8988T (cell line): ENCODE measurements at places on chromosomes 16 and 17.

DNA sequence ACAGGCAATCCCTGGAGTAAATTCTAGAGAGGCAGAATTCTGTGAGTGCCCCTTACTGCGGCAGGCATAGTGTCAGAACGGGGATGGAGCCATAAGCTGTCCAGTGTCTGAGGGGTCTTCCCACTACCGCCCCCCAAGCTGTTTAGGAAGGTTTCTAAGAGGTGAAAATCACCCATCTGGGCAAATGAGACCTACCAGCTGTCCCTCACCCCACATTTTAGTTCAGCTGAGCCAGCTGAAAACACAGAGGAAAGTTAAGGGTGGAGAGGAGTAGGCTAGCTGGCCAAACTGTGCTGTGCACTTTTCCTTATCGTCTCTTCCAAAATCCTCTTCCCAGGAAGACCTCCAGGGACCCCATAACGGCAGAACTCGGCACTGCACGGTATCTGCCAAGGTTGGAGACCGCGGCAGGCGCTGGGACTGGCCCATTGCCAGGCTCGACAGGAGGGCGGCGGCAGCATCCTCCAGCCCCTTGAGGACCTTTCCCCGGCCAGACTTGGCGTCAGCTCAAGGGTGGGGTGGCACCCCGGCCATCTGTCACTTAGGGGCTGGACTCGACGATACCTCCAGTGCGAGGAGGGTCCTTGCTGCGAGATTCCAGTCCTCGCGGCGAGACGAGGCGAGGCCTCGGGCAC, 955 bp downstream of the ACLY start:
- no peak for DNase-seq

DNA sequence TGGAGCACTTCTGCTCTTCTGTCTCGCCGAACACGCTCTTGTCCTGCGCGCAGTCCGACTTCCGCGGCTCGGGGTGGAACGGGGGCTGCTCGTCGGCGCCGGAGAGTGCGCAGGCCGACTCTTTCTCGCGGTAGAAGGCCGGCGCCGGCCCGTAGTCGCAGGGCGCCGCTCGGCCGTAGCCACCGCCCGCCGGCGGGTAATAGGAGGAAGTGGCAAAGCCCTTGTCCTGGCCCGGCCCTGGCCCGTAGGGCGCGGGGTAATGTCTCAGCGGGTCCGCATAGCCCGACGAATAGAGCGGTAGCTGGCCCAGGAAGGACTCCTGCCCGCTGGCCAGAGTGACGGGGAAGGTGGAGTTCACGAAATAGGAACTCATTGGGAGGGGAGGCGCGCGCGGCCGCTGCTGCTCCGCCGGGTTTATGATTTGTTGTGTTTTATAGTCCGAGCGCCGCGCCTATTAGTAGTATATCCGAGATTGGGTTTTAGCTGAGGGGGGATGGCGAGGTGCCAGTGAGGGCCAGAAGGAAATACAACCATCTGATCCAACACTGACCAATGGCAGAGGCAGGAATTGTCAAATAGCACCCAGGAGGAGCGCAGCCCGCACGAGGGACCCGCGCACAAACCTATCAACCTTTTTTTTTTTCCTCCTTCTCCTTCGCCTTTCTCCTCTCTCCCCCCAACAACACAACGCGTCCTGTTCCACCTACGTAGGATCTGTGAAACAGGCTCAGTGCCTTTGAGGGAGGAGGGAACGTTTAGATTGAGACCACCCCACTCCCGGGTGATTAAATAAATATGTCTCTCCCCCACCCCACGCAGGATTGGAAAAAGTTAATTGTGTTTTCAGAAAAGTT, 4.4 kb upstream of the HOXB5 start:
- peak; percentile 88 for DNase-seq

- no peak for DNase-seq
Observed at GRCh38 chr17:63492940-63493339, 16.1 kb downstream of the ACE start.

DNA sequence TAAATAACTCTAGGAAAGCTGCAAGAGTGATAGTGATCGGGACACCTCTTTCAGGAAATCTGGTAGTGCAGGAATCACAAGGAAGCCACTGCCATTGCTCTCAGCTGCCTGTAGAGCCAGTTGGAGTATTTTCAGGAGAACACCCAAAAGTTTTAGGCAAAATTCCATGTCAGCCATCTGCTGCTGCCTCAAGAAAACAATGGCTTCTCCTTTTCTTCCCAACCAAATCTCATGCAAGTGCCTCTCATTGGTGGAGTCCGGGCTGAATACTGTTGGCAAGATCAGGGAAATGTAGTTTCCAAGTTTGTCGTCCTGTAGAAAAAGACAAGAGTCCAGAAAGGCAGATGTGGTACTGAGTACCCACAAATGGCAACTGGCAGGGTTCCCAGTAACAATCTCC, 54.9 kb upstream of the TANC2 start:
- no peak for DNase-seq

DNA sequence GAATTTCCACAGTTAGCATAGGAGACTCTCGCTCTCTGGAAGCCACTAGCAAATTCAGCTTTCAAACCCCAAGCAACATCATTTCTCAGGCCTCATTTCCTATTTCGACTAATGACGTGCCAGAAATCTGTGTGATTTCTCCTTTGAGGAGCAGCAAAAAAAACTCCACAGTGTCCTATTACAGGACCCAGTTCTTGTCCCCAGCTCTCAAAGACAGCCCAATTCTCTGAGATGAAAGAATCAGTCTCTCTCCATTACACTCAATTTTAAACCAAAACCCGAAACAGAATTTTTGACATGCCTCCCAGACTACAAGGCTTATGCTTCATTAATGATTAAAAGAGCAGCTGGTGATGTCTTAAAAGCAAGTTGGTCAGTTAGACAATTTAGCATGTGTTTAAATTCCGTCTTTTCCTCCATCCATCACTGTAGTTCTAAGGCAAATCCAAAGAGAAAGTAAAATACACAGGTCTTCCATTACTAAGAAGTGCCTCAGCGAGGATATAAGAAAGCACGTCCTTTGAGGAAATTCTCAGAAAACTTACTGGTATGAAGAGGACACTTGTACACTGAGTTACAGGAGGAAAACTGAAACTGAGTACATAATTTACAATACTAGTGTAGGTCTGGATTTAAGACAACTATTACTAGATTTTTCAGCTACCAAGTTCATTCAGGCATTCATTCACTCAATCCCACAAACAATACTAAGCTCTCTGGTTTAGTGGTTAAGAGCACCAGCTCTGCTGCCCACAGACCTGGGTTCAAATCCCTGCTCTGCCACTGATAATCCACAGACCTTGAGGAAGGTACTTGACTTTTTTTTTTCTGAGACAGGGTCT, 12.5 kb downstream of the TOM1L2 start:
- no peak for DNase-seq

- no peak for DNase-seq
Observed at GRCh38 chr17:13822700-13823099, 221.0 kb upstream of the HS3ST3A1 start.

GRCh38 chr17:2405247-2405926, 4.5 kb upstream of the MNT start:
- no peak for DNase-seq

DNA sequence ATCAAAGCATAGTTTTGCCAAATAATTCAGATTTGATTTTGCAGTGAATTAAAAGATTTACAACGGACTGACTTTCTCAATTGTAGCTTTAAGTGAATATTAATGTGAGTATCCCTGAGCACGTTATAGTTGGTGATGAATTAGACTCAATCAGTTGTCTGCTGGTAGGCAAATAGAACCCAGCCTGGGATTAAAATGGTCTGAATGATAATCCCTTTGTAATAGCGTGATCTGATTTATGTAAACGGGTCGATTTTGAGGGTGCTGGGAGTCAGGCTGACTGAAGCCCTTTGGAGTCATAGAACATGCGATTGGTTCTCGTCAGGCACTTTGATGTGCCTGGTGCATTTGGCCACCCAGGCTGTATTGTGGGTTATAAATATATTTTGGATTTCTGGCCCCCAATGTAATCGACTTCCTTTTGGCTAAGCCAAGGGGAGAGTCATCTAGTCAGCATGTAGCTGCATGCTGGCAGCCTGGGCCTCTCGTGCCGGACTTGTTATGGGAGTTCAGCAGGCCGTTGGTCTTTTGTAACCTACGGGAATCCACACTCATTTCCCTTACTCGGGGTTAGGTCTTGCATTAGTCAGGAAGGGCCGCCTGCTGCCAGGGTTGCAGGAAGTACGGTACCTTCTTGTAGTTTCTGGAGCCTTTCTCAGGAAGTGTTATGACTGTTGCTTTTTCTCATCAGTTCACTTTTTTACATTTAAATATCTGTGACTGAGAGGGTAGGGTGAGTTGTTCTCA, 5.4 kb downstream of the PGS1 start:
- no peak for DNase-seq

DNA sequence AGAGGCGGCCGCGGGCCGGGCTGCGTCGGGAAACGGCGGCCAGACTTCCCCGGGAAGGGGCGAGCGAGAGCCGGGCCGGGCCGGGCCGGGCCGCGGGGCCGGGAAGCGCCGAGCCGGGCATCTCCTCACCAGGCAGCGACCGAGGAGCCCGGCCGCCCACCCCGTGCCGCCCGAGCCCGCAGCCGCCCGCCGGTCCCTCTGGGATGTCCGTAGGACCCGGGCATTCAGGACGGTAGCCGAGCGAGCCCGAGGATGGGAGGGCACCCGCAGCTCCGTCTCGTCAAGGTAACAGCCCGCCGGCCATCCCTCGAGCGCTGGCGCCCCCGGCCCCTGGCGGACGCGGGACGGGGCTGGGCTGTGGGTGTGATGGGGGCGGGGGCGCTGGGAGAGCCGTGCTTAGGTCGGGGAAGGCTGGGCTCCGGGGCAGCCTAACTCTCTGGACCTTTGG, at the start of gene CRHR1:
Gene CRHR1, plus strand, starts transcription at position 28 of the 448 bp plus-strand sequence. Its CDS starts 225 bp downstream, at position 253.
- DNase-seq: peak; percentile 43

- DNase-seq: no peak
Observed at GRCh38 chr16:27966756-27967155, 96.8 kb downstream of the GSG1L start.

DNA sequence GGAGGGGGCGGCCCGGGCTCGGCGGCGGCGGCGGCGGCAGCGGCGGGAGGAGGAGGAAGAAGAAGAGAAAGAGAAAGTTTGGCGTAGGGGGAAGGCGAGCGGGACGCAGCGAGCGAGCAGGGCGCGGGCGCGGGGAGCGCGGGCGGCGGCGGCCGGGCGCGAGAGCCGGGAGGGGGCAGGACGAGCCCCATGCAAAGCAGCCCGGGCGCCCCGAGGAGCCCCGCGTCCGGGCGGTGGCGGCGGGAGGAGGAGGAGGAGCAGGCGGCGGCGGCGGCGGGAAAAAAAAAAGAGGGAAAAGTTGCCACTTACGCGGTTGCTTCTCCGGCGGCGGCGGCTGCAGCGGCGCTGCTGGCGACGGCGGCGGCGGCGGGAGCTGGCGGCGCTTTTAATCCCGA, 10.3 kb upstream of the ZFHX3 start:
- DNase-seq: peak; percentile 79

DNA sequence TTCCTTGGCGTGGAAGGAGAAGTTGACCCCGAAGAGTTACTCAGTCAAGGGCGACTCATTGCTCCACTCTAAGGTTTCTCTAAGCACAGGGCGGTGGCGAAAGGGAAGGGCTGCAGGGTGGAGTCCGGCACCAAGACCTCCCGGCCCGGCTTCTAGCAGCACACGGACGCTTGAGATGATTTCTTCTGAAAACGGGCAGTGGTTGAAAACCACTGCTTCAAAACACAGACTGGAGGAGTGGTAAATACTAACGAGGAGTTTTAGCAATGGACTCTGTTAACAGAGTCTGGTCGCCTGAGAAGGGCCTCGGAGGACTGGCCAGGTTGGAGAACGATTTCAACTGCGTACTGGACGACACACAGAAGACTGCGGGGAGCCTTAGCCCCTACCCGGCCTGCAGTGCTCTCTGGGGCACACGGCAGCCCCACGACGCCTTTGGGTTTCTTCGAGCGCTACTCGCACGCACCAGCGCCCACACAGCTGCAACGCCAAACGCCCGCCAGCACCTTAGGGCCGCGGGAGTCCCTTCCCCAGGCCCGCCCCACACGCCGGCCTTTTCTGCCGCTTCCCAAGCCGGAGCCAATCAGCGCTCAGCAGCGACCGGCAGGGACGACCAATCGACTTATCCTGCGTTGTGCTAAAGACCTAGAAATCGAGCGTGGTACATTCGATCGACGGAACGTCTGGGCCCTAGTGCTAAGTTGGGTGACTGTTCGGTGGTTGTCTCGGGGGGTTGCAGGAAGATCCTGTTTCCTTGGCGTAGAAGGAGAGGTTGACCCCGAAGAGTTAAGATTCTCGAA, 14.4 kb upstream of the CA4 start:
- peak; percentile 96 for DNase-seq

DNA sequence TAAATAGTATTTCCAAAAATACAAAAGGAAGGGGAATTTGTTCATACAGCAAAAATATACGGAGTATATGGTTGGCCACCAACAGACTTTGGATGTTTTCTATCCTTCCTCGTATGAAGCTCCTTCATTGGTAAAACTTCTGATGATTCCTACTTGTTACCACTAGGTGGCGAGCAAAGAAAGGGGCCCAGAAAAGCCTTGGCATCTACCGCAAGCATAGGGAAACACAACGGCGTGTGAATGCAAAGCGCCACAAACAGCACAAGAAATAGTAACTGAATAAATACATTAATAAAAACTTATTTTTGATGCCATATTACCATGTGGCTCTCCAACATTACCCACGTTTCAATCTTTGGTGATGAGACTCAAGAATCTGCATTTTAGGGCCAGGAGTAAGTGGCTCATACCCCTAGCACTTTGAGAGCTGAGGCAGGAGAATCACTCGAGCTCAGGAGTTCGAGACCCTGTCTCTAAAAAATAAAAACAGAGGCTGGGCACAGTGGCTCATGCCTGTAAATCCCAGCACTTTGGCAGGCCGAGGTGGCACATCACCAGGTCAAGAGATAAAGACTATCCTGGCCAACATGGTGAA, 34.5 kb downstream of the YWHAE start:
- DNase-seq: no peak

GRCh38 chr17:73283841-73284282, 22.2 kb upstream of the CPSF4L start:
- no peak for DNase-seq

DNA sequence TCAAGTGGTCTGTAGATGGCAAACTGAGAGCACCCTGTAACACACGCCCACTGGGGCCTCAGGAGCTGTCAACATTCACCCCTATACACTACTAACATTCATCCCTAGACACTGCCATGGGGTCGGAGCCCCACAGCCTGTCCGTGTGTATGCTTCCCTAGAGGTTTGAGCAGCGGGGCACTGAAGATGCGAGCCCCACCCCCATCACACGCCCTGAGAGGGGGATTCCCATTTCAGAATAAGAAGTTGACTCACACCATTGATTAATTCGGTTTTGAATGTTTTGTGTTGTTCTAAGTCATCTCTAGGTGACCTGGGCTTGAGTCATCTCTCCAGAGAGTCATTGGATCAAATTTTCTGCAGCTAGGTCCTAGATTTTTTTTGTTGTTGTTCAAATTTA, 37.3 kb upstream of the MMD start:
- no peak for DNase-seq

GRCh38 chr17:76957678-76958464, 89.7 kb downstream of the MGAT5B start:
- DNase-seq: no peak

GRCh38 chr16:50497592-50497991, 50.6 kb upstream of the NKD1 start:
- DNase-seq: peak; percentile 49

- DNase-seq: peak; percentile 81
Observed at GRCh38 chr16:85554889-85555718, 58.0 kb upstream of the GSE1 start.
